ENCODE measurements at places on chromosomes 7 and 10.

GRCh38 chr10:91711885-91712680 lies 79.2 kb upstream of the PPP1R3C start:
- no peak for DNase-seq

GRCh38 chr10:113125612-113126011 lies 175.6 kb downstream of the TCF7L2 start:
- no peak for DNase-seq

GRCh38 chr10:86182150-86182549 lies 184.4 kb downstream of the GRID1 start:
- DNase-seq = no peak

GRCh38 chr7:33888166-33888565 lies 17.2 kb upstream of the BMPER start:
- DNase-seq = no peak
